ENCODE measurements at places on chromosomes 4 and X.

- no peak for DNase-seq
Measured at GRCh38 chr4:176137631-176138030, 57.8 kb downstream of the SPATA4 start.

DNA sequence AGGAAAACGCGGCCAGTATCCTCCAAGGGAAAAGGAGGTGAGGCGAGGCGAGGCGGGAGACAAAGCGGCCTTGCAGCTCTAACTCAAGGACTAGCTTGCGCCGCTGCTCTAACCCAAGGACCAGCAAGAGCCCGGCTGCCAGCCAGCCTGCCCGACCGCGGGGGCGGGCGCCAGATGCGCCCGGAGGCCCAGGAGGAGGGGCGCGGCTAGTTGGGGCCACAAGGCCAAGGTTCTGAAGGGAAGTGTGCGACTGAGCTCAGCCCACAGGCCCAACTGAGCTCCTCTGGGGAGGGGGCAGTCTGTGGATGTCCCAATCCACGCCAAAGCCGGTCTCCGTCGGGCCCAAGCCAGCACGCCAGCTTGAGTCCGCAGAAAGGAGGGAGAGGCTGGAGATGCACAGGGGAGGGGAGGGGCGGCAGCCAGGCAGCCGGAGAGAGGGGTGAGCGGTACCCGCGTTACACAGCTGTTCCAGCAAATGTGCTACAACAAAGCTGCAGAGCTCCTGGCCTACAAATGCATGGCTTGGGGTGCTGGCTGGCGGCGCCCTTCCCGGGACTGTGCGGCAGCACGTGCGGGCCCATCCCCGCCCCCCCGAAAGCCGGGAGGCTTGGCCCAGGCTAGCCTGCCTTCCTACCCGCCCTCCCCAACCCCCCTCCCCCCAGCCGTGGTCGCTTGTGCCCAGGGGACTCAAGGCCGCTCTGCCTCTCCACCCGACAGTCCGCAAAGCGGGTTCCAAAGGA is 637 bp downstream of the AMER1 start:
- DNase-seq: no peak

GRCh38 chr4:148396986-148397673 is 45.1 kb downstream of the NR3C2 start:
- peak; percentile 71 for DNase-seq

GRCh38 chrX:14801136-14801535 is 71.7 kb downstream of the FANCB start:
- no peak for DNase-seq

GRCh38 chr4:152571296-152571695 is 35.4 kb upstream of the FBXW7 start:
- no peak for DNase-seq

GRCh38 chr4:41865306-41865980 is 69.8 kb upstream of the TMEM33 start:
- no peak for DNase-seq

GRCh38 chr4:86416081-86416480 is 56.2 kb upstream of the MAPK10 start:
- DNase-seq: no peak

- no peak for DNase-seq
Measured at GRCh38 chrX:111411983-111412382, at the start of gene DCX. Gene DCX, minus strand, starts transcription at chrX:111412192. Its CDS starts 1,794 bp downstream, at chrX:111410398.

GRCh38 chr4:161823450-161823849 is 340.4 kb downstream of the FSTL5 start:
- DNase-seq: no peak

DNA sequence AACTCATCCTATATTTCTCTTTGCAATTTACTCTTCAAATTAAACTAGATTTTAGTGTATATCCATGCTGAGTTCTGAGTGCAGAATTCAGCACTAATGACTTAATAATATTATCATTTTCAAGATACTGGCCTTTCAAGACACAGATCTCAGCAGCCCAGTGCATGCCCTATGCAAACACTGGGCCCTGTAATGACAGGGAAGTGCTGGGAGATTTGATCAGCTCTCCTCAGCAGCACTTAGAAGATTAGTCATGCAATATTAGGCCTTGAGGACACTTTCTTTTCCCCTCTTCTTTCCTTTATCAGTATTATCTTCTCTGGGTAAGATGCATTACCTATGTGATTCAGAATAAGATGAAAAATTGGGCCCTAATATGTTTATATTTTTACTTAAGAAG is 207.1 kb downstream of the PPP3CA start:
- no peak for DNase-seq

GRCh38 chr4:83617371-83618035 is 81.6 kb downstream of the GPAT3 start:
- DNase-seq: no peak

GRCh38 chr4:134393592-134393991 is 192.0 kb upstream of the PABPC4L start:
- DNase-seq: no peak

GRCh38 chr4:138223231-138223910 is 18.8 kb downstream of the SLC7A11 start:
- no peak for DNase-seq

DNA sequence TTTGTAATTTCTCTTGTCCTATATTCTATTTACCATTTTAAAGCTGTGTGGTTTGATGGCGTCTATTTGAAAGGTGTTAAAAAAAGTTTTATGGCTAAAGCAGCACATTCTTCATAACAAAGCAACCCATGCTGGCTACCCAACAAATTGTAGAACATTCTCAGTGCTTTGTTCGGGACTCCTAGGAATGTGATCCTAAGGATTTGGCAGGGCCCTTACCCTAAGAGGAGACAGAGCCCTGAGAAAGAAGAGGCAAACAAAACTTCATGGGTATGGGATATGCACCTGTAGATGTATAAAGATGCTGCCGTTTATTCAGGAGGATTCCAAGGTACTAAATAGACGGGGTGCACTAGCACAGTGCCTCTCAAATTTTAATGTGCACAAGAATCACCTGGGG is 370.8 kb upstream of the DIPK2B start:
- DNase-seq: no peak

Measured in kidney (tissue), 22 donors.